ENCODE measurements at places on chromosomes 5 and 9.

- H3K27ac ChIP-seq, result no peak overlapping the region
- no peaks in the 10 kb centered on the region for H3K27me3 ChIP-seq
- no peak overlapping the region for H3K4me3 ChIP-seq
- no peaks in the 10 kb centered on the region for H3K4me1 ChIP-seq
Observed at GRCh38 chr5:14599476-14600127, 18.0 kb downstream of the OTULINL start.

DNA sequence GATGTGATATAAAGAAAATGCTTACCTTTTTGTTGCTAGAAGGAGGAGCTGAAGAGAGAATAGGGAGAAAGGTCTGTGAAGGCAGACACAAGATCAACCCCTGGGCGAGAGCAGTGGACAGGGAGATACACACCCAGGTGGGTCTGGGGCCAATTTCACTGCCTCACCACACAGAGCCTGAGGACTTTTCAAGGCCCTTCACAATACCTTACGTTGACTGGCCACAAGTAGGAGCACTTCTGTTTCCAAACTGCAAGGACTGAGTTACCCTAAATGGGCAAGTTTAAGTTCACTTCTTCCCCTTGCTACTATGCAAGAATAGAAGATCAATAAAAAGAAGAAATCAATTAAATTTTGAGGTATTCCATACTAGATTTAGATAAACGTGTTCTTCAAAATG lies 174.5 kb upstream of the SLC12A2 start:
- no peak for DNase-seq
- no peaks in the 10 kb centered on the region for H3K36me3 ChIP-seq
- H3K4me1 ChIP-seq, result no peaks in the 10 kb centered on the region
- no peaks in the 10 kb centered on the region for H3K27me3 ChIP-seq

- H3K27me3 ChIP-seq, result peaks cover 44% of the 10 kb centered on the region
- H3K36me3 ChIP-seq, result no peaks in the 10 kb centered on the region
- H3K4me1 ChIP-seq, result peaks cover 31% of the 10 kb centered on the region
- H3K27ac ChIP-seq, result no peak overlapping the region
Observed at GRCh38 chr9:97059626-97060025, 20.7 kb upstream of the CTSV start.

GRCh38 chr9:17635115-17635890 lies 56.4 kb downstream of the SH3GL2 start:
- no peaks in the 10 kb centered on the region for H3K4me1 ChIP-seq
- H3K4me3 ChIP-seq, result no peak overlapping the region

DNA sequence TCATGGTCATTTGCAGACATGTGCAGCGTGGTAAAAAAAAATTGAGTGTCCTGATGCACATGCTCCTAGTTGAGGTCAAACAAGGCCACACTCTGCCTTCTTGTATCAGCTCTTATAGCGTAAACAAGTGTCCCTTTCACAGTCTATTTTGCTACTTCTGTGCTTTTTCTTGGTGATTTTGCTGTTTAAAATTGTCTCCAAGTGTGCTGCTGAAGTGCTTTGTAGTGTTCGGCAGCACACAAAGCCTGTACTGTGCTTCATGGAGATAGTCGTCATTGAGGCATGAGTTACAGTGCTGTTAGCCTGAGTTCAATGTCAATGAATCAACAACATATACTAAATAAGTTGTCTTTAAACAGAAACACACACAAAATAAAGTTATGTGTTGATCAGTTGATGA lies 690.4 kb upstream of the MEF2C start:
- H3K36me3 ChIP-seq, result no peaks in the 10 kb centered on the region
- no peak for DNase-seq

DNA sequence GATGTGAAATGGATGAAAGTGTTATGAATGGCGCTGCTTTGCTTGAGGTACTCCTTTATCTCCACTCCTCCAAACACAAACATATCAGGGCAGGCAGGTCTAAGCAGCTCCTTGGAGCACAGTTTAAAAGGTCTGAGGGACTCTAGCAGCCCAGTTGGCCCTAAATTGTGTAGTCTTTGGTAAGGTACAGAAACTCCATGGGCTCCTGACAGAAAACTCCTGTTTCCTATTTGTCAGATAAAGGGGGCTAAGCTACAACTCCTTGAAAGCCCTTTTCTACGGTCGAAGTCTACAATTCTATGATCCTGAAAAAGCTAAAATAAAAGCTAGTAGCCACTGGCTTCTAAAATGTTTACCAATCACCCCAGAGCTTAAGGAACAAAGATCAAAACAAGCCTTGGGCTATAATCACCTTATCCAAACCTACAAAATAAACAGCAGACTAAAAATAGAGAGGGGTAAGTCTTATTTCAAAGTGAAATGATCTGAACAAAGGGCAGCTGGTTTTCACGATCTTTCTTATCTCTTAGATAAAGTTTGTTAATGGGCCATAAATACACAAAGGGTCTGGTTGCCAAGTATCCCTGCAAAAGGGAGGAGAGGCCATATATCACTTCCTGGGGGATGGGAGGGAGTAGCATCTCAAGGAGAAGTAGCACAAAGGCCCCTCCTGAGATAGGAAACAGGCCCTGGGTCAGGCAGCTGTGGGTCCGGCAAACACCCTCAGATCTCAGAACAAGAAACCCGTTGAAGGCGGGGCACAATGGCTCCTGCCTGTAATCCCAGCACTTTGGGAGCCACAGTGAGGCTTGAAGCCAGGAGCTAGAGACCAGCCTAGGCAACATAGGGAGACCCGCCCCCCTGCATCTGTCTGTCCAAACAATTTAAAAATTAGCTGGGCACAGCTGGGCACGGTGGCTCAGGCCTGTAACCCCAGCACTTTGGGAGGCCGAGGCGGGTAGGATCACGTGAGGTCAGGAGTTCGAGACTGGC lies 28.3 kb upstream of the DENND4C start:
- H3K4me3 ChIP-seq, result no peak overlapping the region
- H3K27me3 ChIP-seq, result no peaks in the 10 kb centered on the region
- no peaks in the 10 kb centered on the region for H3K36me3 ChIP-seq
- DNase-seq, result no peak
- H3K4me1 ChIP-seq, result no peaks in the 10 kb centered on the region

DNA sequence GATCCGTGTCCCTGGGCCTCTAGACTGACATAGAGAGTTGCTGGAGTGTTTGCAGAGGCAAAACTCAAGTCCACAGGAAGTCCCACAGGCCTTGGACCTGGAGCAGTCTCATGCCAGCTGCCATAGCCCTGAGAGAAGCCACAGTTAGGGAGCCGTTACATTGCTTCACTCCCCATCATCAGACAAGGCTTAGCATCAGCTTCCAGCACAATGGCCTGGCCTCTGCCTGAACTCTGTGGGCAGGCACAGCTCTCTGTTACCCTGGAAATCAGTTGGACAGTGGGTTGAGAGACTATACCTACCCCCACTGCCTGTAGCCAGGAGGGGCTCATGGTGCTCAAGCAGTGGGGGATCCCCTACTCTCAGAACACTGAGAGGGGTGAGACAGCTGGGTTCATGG lies 16.2 kb upstream of the C9orf72 start:
- no peaks in the 10 kb centered on the region for H3K4me1 ChIP-seq
- H3K27ac ChIP-seq, result no peak overlapping the region
- no peak for DNase-seq
- no peaks in the 10 kb centered on the region for H3K27me3 ChIP-seq
- H3K4me3 ChIP-seq, result no peak overlapping the region

- peaks cover 25% of the 10 kb centered on the region for H3K4me1 ChIP-seq
- H3K36me3 ChIP-seq, result no peaks in the 10 kb centered on the region
- no peak overlapping the region for H3K4me3 ChIP-seq
- no peak for DNase-seq
- H3K27ac ChIP-seq, result no peak overlapping the region
Observed at GRCh38 chr5:53777864-53778618, 217.6 kb downstream of the NDUFS4 start.

DNA sequence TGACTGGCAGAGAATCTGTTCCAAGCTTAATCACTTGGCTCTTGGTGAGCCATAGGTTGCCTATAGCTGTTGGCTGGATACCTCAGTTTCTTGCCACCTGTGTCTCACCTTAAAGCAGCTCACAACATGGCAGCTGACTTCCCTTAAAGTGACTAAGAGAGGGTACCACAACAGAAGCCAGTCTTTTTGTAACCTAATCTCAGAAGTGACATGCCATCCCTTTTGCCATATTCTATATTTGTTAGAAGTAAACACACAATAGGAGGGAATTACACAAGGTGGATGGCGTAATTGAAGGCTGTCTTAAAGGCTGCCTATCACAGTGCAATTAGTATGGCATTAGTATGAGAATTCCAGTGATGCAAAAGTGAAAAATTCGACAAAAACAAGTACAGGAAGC lies 28.1 kb downstream of the NIPBL start:
- H3K27ac ChIP-seq, result no peak overlapping the region
- H3K4me1 ChIP-seq, result peaks cover 4% of the 10 kb centered on the region
- H3K36me3 ChIP-seq, result no peaks in the 10 kb centered on the region
- no peaks in the 10 kb centered on the region for H3K27me3 ChIP-seq
- H3K4me3 ChIP-seq, result no peak overlapping the region

- H3K27me3 ChIP-seq, result no peaks in the 10 kb centered on the region
- H3K27ac ChIP-seq, result no peak overlapping the region
- no peak overlapping the region for H3K4me3 ChIP-seq
- H3K36me3 ChIP-seq, result peaks cover 21% of the 10 kb centered on the region
Observed at GRCh38 chr9:129629251-129629820, 3.4 kb downstream of the NTMT1 start.

GRCh38 chr5:78757269-78758053 lies 108.9 kb upstream of the LHFPL2 start:
- peaks cover 6% of the 10 kb centered on the region for H3K4me1 ChIP-seq
- no peaks in the 10 kb centered on the region for H3K36me3 ChIP-seq

DNA sequence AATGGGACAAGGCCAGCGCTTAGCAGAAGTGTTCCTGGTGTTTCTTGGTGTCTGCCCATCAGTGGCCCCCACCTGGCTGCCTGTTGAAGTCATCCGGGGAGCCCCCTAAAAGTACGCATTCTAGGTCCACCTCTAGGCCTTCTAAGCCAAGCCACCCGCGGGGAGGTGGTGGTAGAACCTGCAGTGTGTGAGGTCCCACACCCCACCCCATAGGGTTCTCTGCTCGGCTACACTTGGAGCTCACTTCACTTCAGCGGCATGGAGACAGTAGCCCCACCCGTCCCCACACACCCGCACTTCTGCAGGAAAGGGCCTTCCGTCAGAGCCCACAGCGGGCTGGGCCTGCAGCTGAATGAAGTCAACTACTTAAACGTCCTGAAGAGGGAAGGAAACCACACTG lies 29.6 kb upstream of the FCN2 start:
- H3K4me3 ChIP-seq, result no peak overlapping the region
- no peaks in the 10 kb centered on the region for H3K36me3 ChIP-seq
- peaks cover 23% of the 10 kb centered on the region for H3K27me3 ChIP-seq

DNA sequence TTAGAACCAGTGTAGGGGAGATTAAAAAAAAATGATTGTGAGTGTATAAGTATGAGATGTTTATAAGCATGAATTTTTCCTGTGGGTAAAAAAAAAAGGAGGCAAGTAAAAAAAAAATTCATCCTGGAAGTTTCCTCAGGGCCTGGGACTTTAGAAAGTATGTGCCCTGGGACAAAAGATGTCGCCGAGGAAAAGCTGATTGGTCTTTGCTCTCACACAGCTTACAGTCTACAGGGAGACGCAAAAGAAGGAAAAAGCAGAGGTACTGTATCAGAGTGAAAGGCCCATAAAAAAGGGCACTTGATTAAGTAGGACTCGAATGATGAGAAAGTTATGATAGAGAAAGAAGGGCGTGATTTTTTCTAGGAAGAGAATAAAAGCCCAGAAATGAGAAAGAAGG lies 501.4 kb upstream of the MEF2C start:
- no peaks in the 10 kb centered on the region for H3K4me1 ChIP-seq
- no peak overlapping the region for H3K4me3 ChIP-seq
- H3K27ac ChIP-seq, result no peak overlapping the region
- H3K36me3 ChIP-seq, result no peaks in the 10 kb centered on the region

DNA sequence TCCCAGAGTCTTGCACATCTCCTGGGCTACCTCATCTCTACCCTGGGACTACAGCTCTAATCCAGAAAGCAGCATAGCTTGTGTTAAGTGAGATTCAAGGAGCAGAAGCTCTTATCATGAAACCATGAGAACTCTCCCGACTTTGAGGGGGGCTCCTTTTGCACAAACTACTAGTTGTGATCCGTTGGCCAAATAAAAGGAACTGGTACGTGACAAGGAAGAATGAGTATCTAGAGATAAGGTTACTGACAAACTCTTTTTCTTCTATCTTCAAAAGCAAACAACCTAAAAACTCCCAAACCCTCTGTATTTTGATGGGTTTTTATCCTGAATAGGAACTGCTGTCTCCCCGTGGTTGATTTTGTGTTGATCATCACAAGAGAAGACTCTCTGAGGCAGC lies 168.5 kb downstream of the SLC24A2 start:
- no peak overlapping the region for H3K4me3 ChIP-seq
- H3K4me1 ChIP-seq, result no peaks in the 10 kb centered on the region
- no peak for DNase-seq
- no peaks in the 10 kb centered on the region for H3K36me3 ChIP-seq
- H3K27me3 ChIP-seq, result no peaks in the 10 kb centered on the region

DNA sequence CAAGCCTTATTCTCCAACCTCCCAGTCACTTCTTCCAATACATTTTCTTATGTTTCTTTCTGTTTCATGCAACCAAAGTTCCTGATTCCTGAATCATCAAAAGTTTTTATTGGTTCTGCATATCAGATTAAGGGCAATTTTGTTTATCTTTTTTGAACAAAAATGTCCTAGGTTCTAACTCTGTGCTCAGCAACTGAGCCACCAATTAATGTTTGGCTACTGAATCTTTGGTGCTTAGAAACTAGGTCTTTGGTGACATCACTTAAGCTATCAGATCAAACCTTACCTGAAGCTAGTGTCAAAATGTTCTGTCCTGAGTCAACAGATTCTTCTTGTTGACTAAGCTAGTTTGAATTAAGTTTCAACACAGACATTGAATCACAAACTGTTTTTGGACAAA lies 56.1 kb downstream of the FGF18 start:
- H3K4me3 ChIP-seq, result no peak overlapping the region
- H3K36me3 ChIP-seq, result no peaks in the 10 kb centered on the region
- H3K27me3 ChIP-seq, result no peaks in the 10 kb centered on the region
- no peaks in the 10 kb centered on the region for H3K4me1 ChIP-seq
- DNase-seq, result no peak

GRCh38 chr5:43560128-43560527 lies 3.3 kb upstream of the PAIP1 start:
- DNase-seq, result no peak
- H3K36me3 ChIP-seq, result no peaks in the 10 kb centered on the region
- no peak overlapping the region for H3K4me3 ChIP-seq
- H3K4me1 ChIP-seq, result peaks cover 7% of the 10 kb centered on the region
- no peaks in the 10 kb centered on the region for H3K27me3 ChIP-seq

DNA sequence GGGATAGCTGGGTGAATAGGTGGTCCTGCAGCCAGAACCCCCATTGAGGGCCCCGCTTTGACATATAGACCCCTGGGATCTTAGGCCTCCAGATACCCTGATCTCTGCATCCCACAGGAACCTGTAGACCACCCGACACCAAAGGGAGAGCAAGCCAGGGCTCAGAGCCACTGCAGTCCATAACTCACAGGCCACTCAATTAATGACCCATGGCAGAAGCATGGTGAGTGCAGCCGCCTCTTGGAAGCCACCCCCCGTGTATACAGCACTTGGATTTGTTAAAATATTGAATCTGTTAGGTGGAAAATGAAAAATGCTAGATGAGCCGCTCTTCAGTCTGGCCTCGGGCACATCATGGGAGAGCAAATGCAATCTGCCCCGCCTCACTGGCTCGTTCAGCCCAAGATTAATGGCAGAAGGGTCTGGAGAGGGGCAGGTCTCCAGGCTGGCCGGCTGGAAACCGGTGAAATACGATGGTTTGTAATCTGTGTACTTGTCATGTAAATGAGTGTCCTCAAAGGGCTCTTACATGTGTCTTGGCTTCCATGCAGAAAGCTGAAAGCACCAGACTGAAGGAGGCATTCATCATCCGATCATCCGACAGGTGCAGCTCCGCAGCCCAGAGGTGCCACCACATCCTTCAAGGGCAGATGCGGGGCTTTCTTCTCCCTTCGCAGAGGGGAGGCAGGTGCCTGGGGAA lies 111.3 kb downstream of the OLFM1 start:
- no peak for DNase-seq
- H3K27me3 ChIP-seq, result peaks cover 2% of the 10 kb centered on the region
- H3K36me3 ChIP-seq, result no peaks in the 10 kb centered on the region
